ENCODE measurements at places on chromosomes 1 and 21. TPM values are rescaled to one million over a fixed set of nuclear protein-coding genes. Genes with fewer than 3 reads are reported as not detected.

PLCH2 gene
- not detected for total RNA-seq

RHOU gene
- total RNA-seq: 0.94 TPM

INSRR gene
- not detected for total RNA-seq

SEMA4A gene
- 1.1 TPM for total RNA-seq

AHCTF1 gene
- total RNA-seq: 17.7 TPM
